ENCODE measurements at places on chromosomes 6 and 20. TPM values are rescaled to one million over a fixed set of nuclear protein-coding genes. Genes with fewer than 3 reads are reported as not detected.

CPNE5 gene
- 2.3 TPM for total RNA-seq

GRCh38 chr20:44176833-44177534 lies 10.0 kb downstream of the JPH2 start:
- no peak for DNase-seq

- no peak for DNase-seq
Observed at GRCh38 chr6:19831358-19831757, 5.8 kb upstream of the ID4 start.

GRCh38 chr6:82095091-82095490 lies 152.5 kb downstream of the IBTK start:
- no peak for DNase-seq

DNA sequence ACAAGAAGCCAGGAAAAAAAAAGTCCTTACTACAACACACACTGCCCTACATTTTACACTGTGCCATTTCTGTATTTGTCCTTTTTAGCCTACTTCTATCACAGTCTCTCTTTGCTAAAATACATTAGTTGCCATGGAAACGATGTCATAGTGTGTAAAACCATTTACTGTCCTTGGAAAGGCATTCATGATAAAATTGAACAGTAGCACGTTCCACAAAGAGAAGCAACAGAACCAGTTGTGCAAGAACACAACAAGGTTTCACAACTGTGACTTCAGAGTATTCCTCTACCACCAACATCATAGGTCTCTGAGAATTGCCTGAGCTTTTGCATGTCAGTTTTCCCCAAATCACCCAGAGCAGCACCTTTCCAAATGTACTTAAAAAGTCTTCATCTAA lies 20.5 kb downstream of the FYN start:
- no peak for DNase-seq

SERINC3 gene
- total RNA-seq, result 143 TPM

FRS3 gene
- total RNA-seq, result 8.5 TPM

DNA sequence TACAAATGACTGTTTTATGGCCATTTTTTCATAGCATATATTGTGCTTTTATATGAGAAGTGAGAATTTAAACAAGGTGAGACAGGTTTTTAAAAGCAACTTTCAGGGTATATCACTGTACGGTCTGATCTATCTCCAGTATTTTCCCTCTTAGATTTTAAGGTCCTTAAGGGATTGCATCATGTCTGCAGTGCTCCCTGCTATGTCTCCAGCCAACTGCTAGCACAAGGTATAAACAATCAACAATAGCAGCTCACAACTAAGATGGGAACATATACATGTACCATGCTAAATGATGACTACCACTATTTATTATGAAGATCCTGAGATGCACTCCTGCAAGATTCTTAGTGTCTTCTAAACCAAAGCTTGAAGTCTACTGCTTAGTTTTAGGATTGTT lies 7.2 kb downstream of the FUCA2 start:
- no peak for DNase-seq

- no peak for DNase-seq
Observed at GRCh38 chr6:93393554-93394074, 25.7 kb downstream of the EPHA7 start.

DNA sequence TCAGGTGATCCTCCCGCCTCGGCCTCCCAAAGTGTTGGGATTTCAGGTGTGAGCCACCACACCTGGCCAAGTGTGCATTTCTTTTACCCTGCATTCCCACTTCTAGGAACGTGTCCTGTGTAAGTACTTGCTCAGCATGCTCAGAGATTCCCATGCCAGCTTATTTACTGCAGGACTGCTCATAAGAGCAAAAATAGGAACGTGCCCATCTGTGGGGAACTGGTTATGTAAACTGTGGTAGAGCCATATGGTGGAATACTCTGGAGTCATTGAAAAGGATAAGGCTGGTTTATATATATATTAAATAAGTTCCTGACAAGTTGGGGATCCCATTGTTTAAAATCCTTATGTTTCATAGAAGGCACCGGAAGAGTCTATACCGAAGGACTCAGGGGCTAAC lies 38.2 kb upstream of the FANCE start:
- no peak for DNase-seq

DNA sequence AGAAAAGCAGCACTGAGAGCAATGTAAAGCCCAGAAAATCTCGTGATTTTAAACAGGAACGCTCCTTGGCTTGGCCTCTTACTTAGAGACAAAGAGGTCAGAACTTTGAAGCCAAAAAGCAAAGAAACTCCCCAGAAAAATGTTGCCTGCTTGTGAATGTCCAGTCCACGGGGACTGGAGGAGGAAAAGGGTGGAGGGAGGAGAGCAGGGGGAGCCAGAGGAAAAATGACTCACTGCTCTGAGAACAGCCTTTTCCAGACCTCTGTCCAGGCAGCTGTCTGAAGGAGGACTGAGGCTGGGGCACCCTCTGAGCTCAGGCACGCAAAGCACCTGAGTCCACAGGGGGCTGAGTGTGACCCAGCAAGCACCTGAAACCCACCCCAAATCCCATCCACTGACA lies 64.7 kb downstream of the TRAM2 start:
- DNase-seq, result no peak

KCNK17 gene
- 3.7 TPM for total RNA-seq

TUBB1 gene
- 3.0 TPM for total RNA-seq

GRCh38 chr6:23137611-23138010 lies 568.2 kb downstream of the HDGFL1 start:
- no peak for DNase-seq

- DNase-seq, result no peak
Observed at GRCh38 chr6:35703554-35703953, 14.8 kb upstream of the FKBP5 start.

GRCh38 chr6:64145658-64146057 lies 510.1 kb downstream of the PHF3 start:
- no peak for DNase-seq

ENPP4 gene
- total RNA-seq, result 27.8 TPM

- DNase-seq, result no peak
Observed at GRCh38 chr6:1321738-1322137, 9.8 kb downstream of the FOXQ1 start.

GRCh38 chr6:126625019-126625418 lies 285.1 kb downstream of the CENPW start:
- DNase-seq, result no peak

DNA sequence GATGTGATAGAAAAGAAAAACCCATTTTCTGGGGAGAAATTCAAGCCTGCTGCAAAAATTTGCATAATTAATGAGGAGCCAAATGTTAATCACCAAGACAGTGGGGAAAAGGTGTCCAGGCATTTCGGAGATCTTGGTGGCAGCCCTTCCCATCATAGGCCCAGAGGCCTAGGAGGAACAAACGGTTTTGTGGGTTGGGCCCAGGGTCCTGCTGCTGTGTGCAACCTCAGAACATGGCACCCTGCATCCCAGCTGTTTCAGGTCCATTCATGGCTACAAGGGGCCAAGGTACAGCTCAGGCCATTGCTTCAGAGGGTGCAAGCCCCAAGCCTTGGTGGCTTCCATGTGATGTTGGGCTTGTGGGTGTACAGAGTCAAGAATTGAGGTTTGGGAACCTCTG lies 189.8 kb upstream of the IMPG1 start:
- DNase-seq, result no peak

DNA sequence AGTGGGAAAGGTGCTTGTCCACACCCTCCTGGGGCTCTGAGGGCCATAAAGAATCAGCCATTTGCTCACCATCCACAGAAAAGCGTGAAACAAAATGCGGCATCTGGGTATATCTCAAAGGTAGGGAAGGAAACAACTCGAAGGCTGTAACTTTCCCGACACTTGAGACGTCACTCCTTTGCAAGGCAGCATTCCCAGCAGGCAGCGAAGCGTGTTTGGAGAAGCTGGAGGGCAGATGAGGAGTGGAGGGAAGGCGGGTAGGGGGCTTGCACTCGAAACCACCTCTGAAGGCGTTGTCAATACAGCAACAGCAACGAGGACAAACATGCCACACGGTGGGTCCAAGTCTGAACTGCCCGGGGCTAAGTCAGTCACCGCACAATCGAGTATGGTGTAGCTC lies 98.4 kb downstream of the FOXC1 start:
- DNase-seq, result no peak

DNA sequence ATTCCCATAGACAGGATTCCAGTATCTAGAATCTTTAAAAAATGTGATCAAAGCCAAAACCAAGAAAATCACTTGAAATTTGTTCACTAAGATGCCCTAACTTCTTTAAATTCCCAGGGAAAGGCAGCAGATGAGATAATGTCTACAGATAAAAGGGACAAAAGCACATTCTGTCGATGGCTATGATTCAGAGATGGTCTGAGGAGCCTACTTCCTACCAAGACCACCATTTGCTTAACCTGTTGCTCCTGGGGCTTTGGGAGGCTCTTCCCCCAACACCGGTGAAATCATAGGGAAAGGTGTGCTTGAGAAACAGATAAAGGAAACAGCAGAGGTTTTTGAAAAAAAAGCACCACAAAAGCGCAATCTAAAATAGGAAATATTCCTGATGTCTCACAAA lies 118.3 kb upstream of the MAP7 start:
- DNase-seq, result no peak

PDRG1 gene
- 8.0 TPM for total RNA-seq

DNA sequence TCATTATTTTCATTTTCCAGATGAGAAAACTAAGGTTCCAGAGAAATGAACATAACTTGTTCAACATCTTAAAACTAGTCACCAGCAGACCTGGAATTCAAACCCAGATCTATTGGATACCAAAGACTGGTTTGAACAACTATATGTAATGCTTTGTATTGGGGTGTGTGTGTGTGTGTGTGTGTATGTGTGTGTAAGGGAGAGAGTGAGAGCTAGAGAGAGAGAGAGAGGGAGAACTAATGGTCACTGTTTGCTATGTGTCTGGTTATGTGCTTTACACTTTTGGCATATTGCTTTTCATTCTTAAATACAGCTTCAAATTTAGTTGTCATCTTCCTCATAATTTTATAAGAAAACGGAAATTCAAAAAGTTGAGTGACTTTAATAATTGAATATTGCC lies 134.7 kb upstream of the ZNF217 start:
- DNase-seq, result no peak

GRCh38 chr6:43644940-43645612 lies at the start of gene RSPH9:
Gene RSPH9, plus strand, starts transcription at chr6:43645036. Its CDS starts 63 bp downstream, at chr6:43645099.
- peak; percentile 85 for DNase-seq

GRCh38 chr6:168216751-168217191 lies 102.8 kb downstream of the DACT2 start:
- no peak for DNase-seq

DNA sequence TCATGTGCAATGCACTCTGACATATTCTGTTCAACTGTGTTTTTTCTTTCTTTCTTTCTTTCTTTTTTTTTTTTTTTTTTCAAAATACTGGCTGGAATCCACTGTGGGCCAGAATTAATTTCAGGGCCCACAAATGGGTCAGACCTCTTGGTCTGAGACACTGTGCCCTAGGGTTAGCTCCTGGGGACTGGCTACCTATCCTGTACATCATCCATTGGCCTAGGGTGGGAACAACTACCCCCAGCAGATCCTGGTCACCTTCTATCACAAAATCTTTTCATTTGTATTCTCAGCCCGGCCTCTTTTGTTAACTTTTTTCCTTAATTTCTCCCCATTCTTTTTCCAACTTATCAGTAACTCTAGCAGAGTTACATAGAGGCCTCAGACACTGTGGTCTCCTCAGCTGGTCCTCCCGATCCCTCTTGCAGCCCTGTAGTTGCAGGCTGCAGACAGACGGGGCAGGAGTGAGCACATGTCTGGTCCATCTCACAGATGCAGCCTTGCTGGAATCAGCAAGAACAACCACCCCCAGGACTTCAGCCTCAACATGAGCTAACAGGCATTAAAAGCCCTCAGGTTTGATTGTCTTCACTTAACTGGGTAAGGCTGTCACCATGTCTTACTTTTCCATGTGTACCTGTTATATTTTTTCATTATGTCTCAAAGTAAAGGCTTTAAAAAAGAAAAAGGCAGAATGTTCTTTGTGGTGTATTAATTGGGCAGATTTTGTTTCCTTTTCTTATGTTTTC lies 41.3 kb downstream of the TXLNB start:
- no peak for DNase-seq

- no peak for DNase-seq
Observed at GRCh38 chr20:21832442-21833385, 127.2 kb downstream of the PAX1 start.

GRCh38 chr6:157561414-157561790 lies 180.4 kb downstream of the ZDHHC14 start:
- DNase-seq, result no peak

- DNase-seq, result no peak
Observed at GRCh38 chr20:1505361-1505760, 14.1 kb upstream of the SIRPB2 start.

COL9A3 gene
- 1.1 TPM for total RNA-seq

DNA sequence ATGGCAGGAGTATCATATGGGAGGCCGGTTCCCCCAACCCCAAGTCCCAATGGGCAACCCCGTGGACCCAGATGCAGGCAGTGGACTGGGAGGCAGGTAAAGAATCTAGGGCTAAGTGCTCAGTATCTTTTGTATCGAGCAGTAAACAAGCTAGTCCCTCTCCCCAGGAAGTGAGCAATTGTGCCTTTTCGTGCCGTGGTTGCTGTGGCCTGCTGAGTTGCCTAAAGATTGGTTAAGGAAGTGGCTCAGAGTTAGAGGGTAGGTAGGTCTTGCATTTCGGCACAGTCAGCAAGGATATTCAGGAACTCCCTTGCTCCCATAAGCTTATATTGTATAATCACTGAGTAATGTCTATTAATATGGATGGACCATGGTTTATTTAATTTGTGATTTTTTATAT lies 1.3 kb upstream of the DNAH8 start:
- DNase-seq, result no peak

DNA sequence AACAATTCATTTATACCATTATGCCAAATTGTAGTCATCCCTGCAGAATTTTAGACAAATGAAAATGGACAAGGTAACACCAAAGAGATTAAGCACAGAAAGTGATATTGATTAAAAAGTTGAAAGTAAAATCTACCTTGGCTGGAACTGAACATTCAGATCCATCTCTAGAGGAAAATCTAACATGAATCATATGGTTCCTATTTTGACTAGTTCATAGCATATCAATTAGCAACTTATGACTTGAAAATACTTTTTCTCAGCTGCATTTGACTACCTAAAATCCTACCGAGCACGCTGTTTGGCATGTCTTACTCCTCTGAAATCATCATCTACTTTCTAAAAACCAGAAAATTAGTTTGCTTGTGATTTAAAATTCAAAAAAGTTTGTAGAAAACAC lies 22.6 kb downstream of the PSMB9 start:
- DNase-seq, result no peak

DNA sequence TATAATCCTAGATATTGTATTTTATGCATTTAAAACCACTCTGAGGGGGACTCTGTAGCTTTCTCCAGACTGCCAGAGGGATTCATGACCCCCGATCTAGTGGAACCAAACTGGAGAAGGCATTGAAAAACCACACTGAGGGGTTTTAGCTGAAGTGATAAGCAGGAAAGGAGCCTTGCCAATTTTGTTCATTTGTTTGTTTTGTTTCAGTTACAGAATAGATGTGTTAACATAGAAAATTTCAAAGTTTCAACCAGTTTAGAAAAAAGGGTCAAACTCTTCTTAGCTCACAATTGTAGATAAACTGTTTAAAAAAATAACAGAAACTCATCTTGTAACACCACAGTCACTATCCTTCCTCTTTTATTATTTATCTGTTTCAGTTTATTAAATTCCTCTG lies 19.8 kb downstream of the TAB2 start:
- no peak for DNase-seq

MAP7 gene
- 23.2 TPM for total RNA-seq

All from upper lobe of right lung (tissue), 1 donor.